ENCODE measurements at places on chromosomes 3 and 15. TPM values are rescaled to one million over a fixed set of nuclear protein-coding genes. Genes with fewer than 3 reads are reported as not detected.

Gene CELSR3
- 22.3 TPM for total RNA-seq

DNA sequence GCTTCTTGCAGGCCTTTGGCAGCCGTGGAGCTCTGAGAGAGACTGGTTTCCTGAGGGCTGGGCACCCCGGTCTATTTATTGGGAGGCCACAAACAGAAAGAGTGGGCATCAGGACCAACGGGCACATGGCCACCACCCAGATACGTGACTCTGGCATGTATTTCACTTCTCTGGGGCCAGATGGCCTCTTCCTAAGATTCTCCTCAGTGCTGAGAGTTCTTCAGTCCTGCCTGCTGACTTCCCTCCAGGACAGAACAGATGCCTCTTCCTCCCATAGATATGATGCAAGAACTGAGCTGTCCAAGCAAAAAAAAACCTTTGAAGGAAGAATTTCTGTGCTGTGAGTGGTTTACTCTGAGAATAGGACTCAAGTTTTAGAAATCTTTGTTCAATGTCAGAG lies 107.7 kb downstream of the IGF2BP2 start:
- DNase-seq: no peak

GRCh38 chr15:74535388-74536084 lies 5.5 kb upstream of the ARID3B start:
- no peak for DNase-seq

DNA sequence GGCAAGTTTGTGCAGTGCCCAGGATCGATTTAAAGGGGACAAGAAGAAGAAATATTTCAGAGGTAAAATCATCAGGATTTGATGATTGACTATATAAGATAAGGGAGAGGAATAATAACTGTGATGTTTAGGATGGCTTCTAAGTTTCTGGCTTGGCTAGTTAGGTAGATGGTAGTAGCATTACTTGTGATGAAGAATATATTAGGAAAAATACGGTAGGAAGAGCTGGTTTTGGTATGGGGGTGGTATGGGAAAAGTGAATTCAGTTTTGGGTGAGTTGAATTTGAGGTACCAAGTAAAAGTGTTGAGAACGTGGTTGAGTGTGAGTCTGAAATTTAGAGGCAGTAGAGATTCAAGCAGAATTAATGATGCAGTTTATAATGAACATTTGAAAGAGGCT lies 11.0 kb downstream of the CTDSPL2 start:
- DNase-seq: no peak

GRCh38 chr15:72492733-72493132 lies 18.6 kb downstream of the ARIH1 start:
- no peak for DNase-seq

DNA sequence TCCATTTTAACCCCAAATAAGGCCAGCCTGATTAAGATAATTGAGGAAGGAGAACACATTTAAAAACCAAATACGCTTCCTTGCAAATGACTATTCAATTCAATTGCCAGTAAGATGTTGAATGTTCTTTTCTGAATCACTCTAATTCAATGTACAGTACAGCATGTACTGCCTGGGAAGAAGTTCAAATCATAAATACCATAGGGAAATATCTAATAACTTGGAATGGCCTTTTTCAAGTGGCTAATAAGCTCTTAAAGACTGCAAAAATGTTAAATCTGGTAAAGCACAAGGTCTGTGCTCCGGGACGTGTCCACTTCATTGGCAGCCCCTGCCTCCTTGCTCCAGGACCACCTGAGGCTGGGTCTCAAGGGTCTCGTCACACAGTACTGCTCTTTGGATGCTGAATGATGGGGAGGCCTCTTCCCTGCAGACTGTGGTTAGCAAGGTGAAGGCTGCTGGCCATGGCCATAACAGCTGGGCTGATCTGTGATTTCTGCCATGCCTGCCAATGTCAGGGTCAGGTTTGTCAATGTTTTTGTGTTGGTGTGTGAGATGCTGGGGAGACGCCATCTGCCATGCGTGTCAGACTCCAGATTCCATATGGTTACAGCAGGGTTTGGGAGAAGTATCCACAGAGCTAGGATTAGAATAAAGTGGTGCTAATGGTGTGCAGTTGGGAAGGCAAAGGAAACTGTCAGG lies 300.5 kb downstream of the ADAMTS17 start:
- no peak for DNase-seq

DNA sequence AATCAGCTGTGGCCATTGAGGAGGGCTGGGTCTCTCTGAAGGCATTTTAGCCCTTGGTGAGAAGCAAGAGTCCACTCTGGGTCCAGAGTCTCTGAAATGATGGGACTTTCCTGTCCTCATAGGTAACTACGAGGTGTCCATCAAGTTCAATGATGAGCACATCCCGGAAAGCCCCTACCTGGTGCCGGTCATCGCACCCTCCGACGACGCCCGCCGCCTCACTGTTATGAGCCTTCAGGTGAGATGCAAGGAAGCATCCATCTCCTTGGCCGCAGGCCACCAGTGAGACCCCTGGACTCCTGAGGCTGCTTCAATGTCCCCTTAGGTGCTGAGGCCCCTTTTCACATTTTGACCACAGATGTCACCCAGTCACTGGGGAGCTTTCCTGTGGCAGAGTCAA lies 54.9 kb downstream of the DNASE1L3 start:
- no peak for DNase-seq

Gene C3orf52
- 2.4 TPM for total RNA-seq
